Skin of body (tissue), 3 donors: ENCODE measurements at places on chromosomes 7 and 10. TPM values are rescaled to one million over a fixed set of nuclear protein-coding genes. Genes with fewer than 3 reads are reported as not detected.

Gene GPR22
- 0.20 TPM for total RNA-seq

Gene MMRN2
- 20.4 TPM for total RNA-seq

Gene EVX1
- total RNA-seq: not detected

Gene NPSR1
- total RNA-seq: not detected

Gene SDK1
- 7.5 TPM for total RNA-seq

Gene TMEM139
- total RNA-seq: 1.1 TPM

Gene CASP7
- 21.8 TPM for total RNA-seq

Gene RPEL1
- total RNA-seq: not detected

Gene HOXA5
- 4.7 TPM for total RNA-seq

Gene ADCY1
- 5.7 TPM for total RNA-seq

Gene HOXA6
- 3.3 TPM for total RNA-seq

Gene SFMBT2
- 5.8 TPM for total RNA-seq

Gene SCART1
- total RNA-seq: 2.5 TPM

Gene CALHM3
- not detected for total RNA-seq

Gene INSIG1
- total RNA-seq: 105 TPM

Gene TAC1
- 3.8 TPM for total RNA-seq

Gene STK17A
- total RNA-seq: 26.6 TPM

Gene ZDHHC6
- 23.9 TPM for total RNA-seq

Gene PHKG1
- total RNA-seq: 8.9 TPM

Gene LANCL2
- total RNA-seq: 11.0 TPM

Gene RET
- 9.3 TPM for total RNA-seq
